ENCODE measurements at places on chromosomes 5 and 9.

- no peak for DNase-seq
These were observed 49.3 kb downstream of the ADAMTS12 start for GRCh38 chr5:33842456-33842855.

DNA sequence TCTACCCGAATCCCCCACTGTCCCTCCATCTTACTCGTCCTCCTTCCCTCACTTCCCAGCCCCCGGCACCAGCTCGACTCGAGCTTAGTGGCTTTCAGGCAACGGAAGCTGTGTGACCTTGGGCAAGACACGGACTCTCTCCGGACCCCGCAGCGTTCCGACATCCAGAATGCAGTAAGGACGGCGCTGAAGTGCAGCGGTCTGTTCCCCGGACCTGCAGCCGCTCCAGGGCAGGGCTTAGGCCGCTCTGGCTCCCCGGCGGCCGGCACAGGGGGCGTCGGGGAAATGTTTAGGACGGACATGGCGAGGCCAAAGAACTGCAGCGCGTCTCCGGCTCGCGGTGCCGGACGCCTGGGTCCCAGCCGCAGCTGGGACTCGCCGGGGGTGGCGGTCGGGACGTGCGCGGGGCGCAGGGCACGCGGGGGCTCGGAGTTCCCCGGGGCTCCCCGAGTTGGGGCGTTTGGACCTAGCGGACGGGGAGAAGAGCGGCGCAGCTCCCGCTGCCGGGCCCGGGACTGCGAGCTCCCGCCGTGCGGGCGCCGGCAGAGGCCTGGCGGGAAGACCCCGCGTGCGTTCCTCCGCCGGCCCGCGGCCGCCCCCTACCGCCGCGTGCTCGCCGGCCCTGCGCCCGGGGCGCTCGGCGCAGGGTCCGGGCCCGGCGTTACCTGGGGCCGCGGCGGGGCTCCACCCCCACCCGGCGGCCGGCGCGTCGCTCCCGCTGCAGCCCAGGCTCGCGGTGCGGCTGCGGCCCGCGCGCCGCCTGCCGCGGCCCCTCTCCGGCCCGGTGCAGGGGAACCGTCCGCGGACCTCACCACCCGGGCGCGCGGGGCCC, 5.6 kb upstream of the RNF44 start:
- DNase-seq, result no peak

- no peak for DNase-seq
These were observed 473.6 kb upstream of the FTMT start for GRCh38 chr5:121378046-121378445.

DNA sequence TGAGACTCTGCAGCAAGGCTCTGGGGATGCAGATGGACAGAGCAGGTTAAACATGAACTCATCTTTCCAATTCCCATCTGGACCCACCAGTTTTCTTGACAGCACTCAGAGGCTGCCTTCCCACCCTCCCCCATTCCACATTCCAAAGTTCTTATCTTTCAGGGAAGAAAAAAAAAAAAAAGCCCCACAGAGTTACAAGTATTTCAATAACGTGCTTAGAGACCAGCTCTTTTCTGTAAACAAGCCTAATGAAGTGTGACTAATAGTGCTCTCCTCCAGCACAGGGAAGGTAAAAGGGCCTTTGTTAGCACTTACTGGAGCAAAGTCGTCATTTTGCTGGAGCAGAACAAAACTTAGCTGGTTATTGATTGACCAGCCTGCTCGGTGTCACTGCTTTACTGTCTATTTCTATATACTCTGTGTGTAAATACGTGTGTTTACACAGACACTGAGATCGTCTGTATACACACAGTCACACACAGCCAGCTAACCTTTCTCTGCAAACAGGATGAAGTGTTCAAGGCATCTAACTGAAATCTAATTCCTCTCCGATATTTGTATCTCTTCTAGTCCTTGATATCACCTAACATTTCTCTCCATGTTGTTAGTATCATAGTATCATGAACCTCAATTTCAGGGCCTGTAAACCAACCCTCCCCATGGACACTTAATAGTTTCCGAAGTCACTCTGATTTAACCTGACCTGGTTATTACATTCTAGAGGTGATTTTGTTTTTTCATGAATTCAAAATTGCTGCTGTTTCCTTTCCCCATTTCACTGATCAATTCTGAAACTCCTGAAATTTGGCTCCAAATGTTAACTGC, 84.9 kb downstream of the ZNF608 start:
- no peak for DNase-seq

- no peak for DNase-seq
These were observed 64.8 kb downstream of the GDNF start for GRCh38 chr5:37774912-37775483.

GRCh38 chr5:181203093-181203711, 1.8 kb downstream of the TRIM7 start:
- no peak for DNase-seq

GRCh38 chr5:115813719-115814118, 2.7 kb downstream of the CDO1 start:
- no peak for DNase-seq

- no peak for DNase-seq
These were observed 105.3 kb downstream of the TRIM36 start for GRCh38 chr5:115064380-115064779.

DNA sequence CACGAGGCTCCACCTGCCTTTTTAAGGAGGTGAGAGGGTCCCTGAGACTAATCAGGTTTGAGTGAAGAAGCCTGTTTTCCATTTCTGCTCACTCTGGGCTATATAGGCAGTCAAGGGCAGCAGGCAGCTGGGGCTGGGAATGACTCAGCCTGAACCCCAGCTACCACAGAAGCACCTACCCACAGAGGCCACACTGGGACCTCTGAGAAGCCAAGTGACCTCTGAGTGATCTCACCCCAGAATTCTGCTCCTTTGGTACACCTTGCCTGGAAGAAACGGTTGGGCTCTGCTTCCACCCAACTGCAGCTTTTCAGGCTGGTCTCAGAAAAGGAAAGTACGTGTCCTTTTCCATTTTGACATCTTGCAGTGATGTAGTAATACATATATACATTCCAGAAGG, 6.8 kb downstream of the FAM219A start:
- DNase-seq, result no peak

DNA sequence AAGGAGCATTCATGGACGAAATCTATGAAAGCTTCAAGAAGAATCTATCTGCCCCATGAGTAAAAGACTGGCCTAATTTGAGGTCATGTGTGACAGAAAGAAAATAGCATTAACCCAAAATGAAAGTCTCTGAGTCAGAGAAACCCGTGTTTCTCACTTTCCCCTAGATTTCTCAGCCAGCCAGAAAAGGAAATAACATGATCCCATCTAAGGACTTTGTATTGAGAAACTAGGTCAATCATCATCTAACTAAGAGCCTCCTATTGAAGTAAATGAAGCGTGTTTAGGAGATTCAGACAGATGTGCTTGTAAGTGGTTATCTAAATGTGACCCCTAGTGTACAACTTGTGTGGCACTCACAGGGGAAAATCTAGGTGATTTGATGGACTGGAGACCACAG, 77.3 kb upstream of the ZNF366 start:
- no peak for DNase-seq

DNA sequence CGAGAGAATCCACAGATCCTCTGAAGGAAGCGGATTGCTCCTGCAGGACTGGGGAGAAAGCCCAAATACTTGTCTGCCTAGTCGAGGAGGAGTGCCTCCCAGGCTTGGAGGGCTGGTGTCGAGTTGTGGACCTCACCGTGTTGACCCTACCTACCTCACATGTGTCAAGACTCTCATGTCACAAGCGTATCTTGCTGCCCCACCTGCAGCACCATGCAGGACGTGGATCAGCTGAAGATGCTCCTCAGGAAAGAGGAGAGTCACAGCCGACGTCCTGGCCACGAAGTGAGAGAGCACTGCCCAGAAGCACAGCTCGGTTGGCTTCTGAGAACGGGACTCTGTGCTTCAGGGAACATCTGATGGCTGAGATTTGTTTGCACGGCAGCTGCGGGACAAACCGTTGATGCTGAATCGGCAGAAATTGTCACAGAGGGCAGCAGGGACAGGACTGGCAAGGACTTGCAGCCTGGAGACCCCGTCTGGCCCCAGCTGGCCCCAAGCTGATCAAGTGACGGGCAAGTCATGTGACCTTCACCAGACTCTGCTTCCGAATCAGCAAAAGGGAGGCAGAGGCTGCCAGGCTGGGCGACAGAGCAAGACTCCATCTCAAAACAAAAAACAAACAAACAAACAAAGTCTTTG, 119.1 kb upstream of the ITGA1 start:
- no peak for DNase-seq

DNA sequence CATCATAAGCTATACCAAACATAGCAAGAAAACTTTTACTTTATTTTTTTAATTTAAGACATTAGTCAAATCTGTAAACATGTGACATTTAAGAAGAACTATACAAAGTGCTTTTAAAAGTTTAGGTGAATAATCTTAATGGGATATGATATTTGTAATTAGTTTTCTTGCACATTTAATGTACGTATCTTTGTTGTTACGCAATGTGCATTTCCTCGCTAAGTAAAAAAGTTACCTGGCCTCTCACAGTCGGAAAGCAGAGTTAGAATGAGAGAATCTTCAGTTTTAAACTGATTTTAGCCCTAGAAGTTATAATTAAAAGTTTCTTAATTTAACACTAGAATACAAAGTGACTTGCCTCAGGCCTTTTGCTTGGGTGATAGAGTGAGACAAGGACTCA, 589.8 kb downstream of the DMRTA1 start:
- no peak for DNase-seq

- DNase-seq, result no peak
These were observed 173.7 kb upstream of the POU5F2 start for GRCh38 chr5:93915142-93915553.

GRCh38 chr9:13665418-13666066, 386.1 kb upstream of the MPDZ start:
- DNase-seq, result no peak

GRCh38 chr5:111733571-111733970, 23.4 kb downstream of the NREP start:
- DNase-seq, result no peak

DNA sequence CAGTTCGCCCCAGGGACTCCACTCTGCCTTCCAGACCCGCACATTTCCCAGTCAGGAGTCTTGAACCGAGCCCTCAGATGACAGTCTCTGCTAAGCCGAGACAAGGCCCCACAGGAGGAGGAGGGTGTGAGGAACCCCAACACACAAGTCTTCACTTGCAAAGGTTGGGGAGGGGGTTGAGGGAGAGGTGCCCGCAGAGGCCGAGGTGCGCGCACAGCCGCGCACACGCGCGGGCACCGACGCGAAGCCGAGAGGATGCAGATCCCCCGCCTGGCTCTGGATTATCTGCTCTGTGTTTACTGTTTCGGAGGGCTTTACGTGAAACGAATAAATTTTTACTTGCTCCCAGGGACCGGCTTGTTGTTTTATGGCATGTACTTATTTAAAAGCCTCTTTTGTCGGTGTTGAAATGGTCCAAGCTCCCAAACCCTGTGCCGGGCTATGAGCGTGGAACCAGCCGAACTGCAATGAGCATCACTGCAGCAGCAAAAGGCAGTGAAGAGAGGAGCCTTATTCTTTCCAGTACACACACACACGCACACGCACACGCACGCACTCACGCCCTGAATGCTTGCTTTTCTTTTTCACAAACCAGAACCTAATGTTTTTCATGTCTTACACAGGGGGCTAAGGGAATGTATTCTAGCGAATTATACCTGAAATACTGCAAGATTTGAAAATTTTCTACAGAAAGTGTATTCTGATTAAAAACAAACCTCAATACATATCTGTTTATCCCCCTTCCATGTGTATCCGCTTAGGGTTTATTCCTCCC, 297.7 kb downstream of the PARP8 start:
- DNase-seq, result no peak

- DNase-seq, result no peak
These were observed 139.5 kb upstream of the DMRTA1 start for GRCh38 chr9:22307013-22307711.

DNA sequence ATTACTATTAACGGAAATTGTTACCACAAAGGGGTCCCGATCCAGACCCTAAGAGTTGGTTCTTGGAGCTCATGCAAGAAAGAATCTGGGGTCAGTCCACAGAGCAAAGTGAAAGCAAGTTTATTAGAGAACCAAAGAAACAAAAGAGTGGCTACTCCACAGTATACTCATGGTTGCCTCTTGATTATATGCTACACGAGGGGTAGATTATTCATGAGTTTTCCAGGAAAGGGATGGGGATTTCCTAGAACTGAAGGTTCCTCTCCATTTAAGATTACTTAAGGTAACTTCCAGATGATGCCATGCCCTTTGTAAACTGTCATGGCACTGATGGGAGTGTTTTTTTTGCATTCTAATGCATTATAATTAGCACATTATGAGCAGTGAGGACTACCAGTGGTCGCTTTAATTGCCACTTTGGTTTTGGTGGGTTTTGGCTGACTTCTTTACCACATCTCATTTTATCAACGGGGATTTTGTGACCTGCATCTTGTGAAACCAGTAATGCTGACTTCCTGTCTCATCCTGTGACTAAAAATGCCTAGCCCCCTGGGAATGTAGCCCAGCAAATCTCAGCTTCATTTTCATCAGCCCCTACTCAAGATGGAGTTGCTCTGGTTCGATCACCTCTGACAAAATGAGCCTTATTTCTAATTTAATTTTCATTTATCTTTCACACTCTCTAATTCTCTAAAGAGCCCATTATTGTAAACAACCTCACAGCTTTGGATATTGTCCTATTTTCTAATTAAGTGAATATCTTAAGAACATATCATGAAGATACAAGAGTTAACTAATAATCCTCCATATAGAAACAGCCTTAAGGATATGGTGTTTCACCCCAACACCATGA, 336.3 kb downstream of the RASEF start:
- no peak for DNase-seq

- no peak for DNase-seq
These were observed 1.3 kb upstream of the NFIB start for GRCh38 chr9:14314929-14315874.

- DNase-seq, result no peak
These were observed 14.8 kb downstream of the SUB1 start for GRCh38 chr5:32600054-32600622.

GRCh38 chr5:124909734-124910133, 163.3 kb upstream of the ZNF608 start:
- no peak for DNase-seq

- DNase-seq, result no peak
These were observed 137.7 kb downstream of the SYK start for GRCh38 chr9:90939351-90939750.

DNA sequence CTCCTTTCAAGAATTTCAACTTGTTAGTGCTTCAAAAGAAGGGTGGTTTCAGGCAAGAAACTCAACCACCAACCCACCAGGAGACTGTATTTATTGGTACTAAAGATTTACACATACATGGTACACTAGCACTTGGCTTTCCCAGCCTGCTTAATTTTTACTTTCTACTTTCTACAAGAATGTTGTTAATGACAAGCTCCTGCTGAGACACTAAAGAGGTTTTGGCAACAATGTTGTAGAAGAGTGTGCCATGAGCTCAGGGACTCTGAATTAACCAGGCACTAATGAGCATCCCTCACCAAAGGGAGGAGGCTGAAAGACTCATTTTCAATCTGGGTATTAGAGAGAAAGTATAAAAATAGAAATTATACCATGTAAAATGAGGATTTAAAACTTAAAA, 195.0 kb downstream of the KIAA0825 start:
- DNase-seq, result no peak

DNA sequence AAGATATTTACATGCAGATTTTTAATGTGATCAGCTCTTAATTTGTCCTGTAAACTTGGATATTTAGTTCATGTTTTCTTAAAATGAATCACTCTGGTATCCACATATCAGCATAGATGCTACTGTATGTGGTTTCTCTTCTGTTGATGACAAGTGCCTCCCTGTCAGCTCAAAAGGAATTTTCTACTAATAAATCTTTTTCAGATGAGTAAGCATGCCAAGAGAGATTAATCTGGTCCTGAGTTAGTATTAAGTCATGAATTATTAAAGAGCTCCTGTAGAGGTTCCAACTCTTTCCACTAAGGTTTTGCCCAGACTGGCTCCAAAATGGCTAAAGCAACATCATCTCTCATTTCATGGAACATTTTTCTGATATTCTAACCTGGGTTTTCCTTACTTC, 129.2 kb downstream of the GOLPH3 start:
- DNase-seq, result no peak

Data from stimulated activated CD8-positive, alpha-beta memory T cell treated with anti-CD3 and anti-CD28 coated beads, Interleukin-4, amount 100 ng/mL, for 4 hours (primary cell).